ENCODE measurements at places on chromosomes 16 and 17. TPM values are rescaled to one million over a fixed set of nuclear protein-coding genes. Genes with fewer than 3 reads are reported as not detected.

CBX2 gene
- total RNA-seq, result 2.3 TPM

B4GALNT2 gene
- not detected for total RNA-seq

ATP1B2 gene
- not detected for total RNA-seq

TP53TG3B gene
- total RNA-seq, result not detected

MFSD6L gene
- total RNA-seq, result not detected

All from uterine smooth muscle cell (primary cell).